ENCODE measurements at places on chromosomes 6 and 20.
A peak's percentile ranks its signal among the peaks of the same experiment; 100 is the strongest.

DNA sequence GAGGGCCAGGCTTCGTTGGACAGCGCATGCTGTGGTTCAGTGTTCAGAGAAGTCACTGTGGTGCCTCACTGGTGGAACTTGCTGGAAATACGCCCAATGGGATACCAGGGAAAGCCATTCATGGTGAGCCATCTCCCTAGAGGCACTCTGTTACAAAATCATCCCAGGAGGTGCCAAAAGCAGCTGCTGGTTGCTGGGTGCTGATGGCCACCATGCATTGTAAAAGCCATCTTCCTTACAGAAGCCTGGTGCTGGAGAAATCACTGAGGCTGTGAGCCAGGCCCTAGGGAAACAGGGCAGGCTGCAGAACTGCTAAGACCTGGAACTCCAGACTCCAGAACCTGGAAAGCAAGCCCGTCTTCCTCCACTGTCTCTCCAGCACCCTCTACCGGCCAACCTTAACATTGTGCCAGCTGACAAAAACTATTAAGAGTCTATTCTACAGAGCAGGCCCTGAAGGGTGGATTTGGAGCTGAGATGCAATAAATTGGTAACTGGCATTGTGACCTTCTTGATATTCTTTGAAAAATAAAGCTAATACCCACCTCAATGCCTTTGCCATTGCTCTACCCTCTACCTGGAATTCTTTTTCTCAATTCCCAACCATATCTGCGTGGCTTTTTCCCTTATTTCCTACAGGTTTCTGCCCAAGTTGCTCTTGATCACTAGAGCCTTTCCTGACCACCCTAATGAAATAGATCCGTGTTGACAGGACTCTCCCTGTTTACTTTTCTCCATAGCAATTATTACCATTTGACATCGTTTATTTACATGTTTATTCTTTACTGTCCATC lies 18.5 kb downstream of the SNRPB start:
- DNase-seq: peak; percentile 68

- no peak for DNase-seq
Observed at GRCh38 chr20:38833154-38833856, 27.8 kb downstream of the PPP1R16B start.

DNA sequence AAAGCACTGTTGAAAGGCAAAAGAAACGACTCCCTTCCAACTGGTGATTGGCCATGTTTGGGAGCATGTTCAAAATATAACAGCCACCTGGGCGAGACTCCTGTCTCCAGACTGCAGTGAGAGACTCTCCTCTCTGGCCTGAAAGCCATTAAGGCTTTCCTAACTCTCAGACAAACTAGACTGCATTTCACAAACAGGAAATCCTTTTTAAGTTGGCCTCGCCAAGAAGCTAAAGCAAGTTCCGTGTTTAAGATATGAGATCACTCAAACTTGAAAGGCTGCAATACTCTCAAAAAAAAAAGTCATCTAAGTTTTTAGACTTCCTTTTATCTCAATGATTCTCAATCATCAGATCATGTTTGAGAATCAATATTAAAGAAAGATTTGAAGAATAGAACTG lies 117.0 kb downstream of the TFAP2A start:
- no peak for DNase-seq

GRCh38 chr6:10478187-10479040 lies 42.7 kb upstream of the GCNT2 start:
- DNase-seq: peak; percentile 32

GRCh38 chr6:110520992-110521543 lies 44.7 kb upstream of the SLC22A16 start:
- no peak for DNase-seq

- DNase-seq: peak; percentile 45
Observed at GRCh38 chr6:113847447-113847846, 9.7 kb upstream of the MARCKS start.

DNA sequence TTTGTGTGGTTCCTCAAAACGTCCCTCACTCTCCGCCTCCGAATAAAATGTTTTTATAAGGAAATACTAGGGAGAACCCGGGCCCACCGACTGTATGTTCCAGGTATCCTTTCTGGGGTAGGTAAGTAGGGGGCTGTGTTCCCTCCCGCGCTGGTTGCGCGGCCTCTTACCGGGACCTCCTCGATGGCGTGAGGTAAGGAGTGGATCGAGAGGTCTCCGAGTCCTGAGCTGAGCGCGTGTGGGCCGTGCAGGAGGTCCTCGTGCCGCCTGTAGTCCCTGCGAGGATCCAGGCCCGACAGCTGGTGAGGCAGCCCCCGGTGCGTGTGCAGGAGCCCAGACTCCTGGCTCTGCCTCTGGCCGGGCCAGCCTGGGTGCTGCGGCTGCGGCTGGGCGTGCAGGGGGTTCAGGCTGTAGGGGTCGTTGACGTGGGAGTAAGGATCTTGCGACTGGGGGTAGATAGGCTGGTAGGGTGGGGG lies 5.1 kb downstream of the TFAP2A start:
- DNase-seq: no peak

GRCh38 chr6:108368431-108369030 lies 73.7 kb downstream of the AFG1L start:
- no peak for DNase-seq

GRCh38 chr20:52127309-52127708 lies 64.3 kb downstream of the ZFP64 start:
- DNase-seq: no peak

DNA sequence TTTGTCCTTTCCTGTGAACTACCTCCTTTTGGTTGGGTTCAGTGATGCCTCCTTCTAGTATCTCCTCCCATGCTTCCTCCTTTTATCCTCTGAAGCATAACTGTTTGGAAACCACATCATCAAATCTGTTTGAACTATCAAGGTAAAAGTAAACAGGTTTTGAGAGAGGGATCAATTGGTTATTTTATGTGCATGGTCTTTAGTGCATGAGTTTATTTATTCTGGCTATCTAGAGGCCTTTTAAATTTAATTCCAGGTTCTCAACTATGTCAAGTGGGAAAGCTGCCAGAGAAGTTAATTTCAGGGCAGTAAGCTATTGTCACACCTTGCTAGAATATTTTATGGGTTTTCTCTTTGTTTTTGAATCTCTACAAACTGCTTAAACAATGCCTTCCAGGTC lies 54.1 kb downstream of the WASF1 start:
- no peak for DNase-seq

GRCh38 chr20:775679-776135 lies 7.4 kb upstream of the SLC52A3 start:
- no peak for DNase-seq

- peak; percentile 77 for DNase-seq
Observed at GRCh38 chr6:3750317-3751076, 1.0 kb downstream of the PXDC1 start.

- DNase-seq: no peak
Observed at GRCh38 chr6:139990856-139991465, 616.5 kb upstream of the CITED2 start.

DNA sequence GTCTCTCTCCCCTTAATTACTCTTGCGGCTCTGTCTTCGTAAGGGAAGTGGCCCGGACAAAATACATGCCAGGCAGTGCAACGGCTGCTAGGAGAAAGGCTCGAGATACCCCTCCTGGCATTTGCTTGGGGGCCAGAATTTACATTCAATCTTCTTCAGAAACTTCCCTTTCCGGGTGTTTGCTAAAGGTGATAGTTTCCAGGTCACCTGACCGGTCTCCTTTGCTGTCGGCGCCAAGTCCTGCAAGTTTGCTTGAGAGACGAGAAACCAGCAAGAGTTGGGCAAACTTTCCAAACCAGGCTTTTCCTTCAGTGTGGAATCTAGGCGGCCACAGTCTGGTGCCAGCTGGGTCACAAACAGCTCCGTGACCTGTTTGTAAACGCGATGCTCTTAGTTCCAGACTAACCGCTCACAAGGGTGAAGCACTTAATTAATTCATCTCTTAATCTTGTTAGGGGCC lies 563 bp upstream of the SRSF3 start:
- DNase-seq: peak; percentile 50

DNA sequence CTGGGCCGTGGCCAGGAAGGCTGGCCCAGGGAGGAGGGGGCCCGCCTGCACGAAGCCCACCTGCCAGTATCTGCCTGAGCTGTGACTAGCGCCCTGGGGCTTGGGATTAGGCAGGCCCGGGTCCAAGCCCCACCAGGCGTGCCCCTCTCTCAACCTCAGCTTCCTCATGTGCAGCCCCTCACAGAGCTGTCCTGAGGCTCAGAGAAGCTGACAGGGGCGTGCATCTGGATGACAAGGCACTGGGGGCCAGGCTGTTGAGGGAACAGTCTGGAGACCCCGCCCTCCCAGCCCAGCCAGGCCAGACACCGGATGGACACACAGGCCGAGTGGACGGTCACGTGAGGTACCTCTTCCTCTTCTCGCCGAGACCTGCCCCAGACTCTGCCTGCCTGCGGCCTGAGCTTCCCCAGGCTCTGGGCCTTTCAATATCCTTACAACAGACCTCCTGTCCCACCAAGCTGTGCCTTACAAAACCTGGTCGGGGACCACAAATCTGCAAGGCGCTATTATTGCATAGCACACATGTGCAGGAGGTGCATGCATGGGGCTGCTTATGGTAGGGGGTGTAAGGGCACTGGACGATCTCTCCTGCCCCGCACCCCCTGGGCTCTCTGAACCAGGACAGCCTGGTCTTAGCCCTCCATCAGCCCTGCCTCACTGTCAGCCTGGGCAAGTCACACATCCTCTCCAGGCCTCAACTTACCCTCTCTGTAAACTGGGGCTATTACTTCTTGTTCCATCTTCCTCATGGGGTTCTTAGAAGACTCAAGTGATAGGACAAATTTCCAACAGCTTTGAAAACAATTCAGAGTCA lies 20.0 kb downstream of the NOL4L start:
- DNase-seq: no peak

DNA sequence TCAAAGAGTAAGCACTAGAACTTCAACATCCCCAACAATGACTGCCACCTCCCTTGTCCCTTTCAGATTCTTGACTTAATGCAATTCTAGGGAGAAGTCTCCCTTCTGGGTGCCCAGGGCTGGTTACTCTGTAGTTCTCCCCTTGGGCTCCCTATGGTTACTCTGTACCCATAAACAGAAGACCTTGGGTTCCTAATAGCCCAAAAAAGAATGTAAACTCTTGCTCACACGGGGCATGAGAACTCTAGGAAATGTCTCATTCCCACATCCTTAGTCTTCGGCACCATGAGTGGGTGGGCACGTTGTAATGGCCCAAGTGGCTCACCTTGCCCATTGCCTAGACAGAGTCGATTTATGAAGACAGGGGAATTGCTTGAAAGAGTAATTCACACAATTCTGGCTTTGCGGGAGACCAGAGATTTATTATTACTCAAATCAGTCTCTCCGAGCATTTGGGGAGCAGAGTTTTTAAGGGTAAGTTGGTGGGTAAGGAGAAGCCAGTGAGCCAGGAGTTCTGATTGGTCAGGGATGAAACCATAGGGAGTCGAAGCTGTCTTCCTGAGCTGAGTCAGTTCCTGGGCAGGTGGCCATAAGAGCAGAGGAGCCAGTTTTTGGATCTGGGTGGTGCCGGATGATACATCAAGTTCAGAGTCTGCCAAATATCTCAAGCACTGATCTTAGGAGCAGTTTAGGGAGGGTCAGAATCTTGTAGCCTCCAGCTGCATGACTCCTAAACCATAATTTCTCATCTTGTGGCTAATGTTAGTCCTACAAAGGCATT lies 61.2 kb upstream of the SIRPG start:
- peak; percentile 48 for DNase-seq

GRCh38 chr20:40797425-40797824 lies 108.4 kb upstream of the MAFB start:
- DNase-seq: peak; percentile 5

- DNase-seq: peak; percentile 11
Observed at GRCh38 chr20:7855545-7855944, 84.7 kb downstream of the HAO1 start.

DNA sequence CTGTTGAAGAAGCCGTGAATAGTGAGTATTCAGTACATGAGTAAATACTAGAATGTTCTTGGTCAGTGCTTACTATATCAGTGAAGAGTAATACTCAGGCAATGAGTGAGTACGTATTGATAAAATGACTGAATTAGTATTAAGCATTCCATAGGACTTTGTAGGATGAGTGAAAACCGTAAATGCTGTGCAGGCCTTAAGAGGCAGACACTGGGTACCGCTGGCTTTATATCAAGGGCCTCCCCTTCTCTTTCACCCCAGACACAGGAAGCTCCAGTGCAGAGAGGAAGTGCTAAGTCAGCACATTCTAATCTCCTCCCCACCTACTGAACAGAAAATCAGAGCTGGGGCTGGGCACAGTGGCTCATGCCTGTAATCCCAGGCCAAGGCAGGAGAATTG lies 24.2 kb downstream of the POFUT1 start:
- peak; percentile 13 for DNase-seq

DNA sequence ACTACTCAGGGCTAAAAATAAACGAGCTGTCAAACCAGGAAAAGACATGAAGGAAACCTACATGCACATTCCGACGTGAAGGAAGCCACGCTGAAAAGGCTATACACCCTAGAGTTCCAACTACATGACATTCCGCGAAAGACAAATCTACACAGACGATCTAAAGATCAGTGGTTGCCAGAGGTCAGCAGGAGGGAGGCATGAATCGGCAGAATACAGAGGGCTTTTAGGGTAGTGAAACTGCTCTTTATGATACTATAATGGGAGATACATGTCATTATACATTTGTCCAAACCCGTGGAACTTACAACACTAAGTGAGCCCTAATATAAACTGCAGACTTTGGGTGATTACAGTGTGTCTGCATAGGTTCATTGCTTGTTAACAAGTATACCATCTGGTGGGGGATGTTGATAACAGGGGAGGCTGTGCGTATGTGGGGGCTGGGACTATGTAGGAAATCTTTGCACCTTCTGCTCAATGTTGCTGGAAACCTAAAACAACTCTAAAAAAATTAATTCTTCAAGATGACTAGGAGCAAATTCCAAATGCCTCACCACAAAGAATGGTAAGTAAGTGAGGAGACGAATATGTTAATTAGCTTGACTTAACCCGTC lies 132.2 kb upstream of the CDH4 start:
- DNase-seq: no peak

- DNase-seq: no peak
Observed at GRCh38 chr6:116215414-116215813, 38.5 kb downstream of the TSPYL4 start.

DNA sequence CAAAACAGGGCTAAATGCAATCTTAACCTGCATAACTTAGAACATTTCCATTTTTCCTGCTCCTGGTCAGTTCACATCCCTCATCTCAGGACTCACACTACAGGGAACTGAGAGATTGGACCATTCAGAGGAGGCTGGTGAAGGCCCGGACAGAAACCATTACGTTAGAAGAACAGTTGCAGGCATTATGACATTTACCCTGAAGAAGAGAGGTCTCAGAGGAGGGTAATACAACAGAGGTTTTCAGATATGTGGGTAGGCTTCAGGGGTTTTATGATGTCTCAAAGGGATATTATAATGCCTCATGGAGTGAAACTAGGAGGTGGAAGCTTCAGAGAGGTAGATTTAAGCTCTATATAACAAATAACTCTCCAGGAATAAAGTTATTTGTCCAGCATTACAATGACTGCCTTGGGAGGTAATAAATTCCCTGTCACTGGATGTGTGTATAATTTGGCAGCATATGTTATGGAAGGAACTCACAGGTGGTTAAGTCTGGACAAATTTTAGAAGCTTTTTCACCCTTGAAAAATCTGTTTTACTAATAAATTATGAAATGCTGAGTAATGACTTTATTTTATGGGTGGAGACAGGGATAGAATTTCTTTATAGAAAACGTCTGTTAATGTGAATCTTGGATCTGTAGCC lies 36.7 kb upstream of the RIPOR2 start:
- DNase-seq: no peak
